ENCODE measurements at places on chromosomes 1 and 21.
A peak's percentile ranks its signal among the peaks of the same experiment; 100 is the strongest.

- no peak for DNase-seq
Measured at GRCh38 chr1:150843474-150843873, 32.9 kb downstream of the ARNT start.

DNA sequence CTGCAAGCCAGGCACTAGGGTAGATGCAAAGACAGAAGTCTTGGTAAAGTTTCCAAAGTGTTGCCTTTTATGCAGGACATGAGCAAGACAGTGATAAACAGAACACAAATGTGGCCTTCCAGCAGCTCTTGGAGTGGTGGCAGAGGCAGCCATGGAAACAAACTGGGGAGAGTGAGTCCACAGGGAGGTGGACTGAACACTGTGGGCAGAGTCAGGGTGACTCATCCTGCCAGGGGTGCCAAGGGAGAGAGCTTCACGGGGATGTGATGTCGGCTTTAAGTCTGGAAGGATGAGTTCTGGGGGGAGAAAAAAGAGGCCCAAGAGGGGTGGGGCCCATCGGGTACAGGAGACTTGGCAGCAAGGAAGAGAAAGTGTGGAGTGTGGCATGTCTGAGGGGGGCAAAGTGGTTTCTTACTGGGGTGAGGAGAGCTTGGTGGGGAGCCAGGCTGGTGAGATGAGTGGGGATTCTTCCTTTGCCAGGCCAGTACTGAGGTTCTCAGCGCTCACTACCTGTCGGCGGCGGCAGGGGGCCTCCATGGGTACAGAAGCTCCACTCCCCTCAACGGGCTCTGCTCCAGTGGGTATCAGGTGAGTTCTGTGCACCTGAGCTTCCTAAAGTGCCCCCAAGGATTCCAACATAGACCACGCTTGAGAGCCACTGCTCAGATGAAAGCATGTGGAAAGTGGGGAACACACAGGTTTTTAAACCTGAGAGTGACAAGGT, 41.8 kb downstream of the KIAA0040 start:
- no peak for DNase-seq

GRCh38 chr1:19656134-19656779, 8.4 kb upstream of the HTR6 start:
- no peak for DNase-seq

GRCh38 chr1:235108185-235108593, 20.4 kb downstream of the TOMM20 start:
- DNase-seq: no peak

DNA sequence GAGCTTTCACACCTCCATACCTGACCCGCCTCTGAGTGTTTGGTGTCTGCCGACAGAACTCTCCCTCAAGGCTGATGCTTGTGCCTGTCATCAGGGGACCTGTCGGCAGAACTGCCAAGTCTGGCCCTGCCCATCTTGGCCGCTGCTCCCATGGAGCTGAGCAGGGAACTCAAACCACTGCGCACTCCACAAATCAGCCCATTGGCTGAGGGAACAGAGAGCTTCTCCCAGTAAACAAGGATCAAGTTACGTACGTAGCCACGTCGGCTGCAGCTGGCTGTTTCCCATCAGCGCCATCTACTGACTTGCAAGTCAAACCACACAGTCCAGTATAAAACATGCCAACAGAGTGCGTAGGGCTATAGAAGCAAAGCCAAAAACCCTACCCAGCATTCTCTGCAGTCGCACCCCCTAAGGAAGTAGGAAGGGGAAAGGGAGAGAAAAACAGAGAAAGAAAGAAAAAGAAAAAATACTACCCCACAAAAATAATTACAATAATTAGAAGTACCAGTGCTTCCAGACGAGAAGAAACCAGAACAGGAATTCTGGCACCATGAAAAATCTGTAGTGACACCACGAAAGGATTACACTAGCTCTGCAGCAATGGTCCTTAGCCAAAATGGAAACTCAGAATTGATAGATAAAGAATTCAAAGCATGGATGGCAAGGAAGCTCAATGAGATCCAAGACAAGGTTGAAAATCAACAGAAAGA, 13.1 kb downstream of the KRTAP13-1 start:
- DNase-seq: peak; percentile 81

- DNase-seq: no peak
Measured at GRCh38 chr1:67372136-67372535, 58.1 kb downstream of the SERBP1 start.

DNA sequence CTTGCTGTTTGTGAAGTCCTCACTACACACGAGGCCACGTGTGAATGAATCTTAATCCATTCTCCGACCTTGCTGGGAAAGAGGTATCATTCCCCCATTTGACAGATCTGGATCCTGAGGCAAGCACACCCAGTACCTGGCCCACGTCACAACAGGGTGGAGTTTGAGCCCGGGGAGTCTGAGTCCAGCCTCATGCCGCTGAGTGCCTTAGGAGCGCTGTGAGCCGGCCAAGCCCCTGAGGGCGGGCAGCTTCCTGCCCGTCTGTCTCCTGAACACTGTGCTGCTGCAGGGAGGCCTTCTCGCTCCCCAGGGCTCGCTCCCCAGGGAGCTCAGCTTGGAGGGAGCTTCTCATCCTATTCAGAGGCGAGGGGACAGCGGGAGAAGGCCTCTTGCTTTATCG, 29.7 kb downstream of the SLC45A1 start:
- no peak for DNase-seq

Data from NCI-H1048 (cell line).